ENCODE measurements at places on chromosomes 7 and 10. TPM values are rescaled to one million over a fixed set of nuclear protein-coding genes. Genes with fewer than 3 reads are reported as not detected.

ARMS2 gene
- not detected for total RNA-seq

KLF14 gene
- not detected for total RNA-seq

PIK3AP1 gene
- under 0.01 TPM for total RNA-seq

GHRHR gene
- not detected for total RNA-seq

PDE1C gene
- total RNA-seq = 0.22 TPM

C10orf71 gene
- not detected for total RNA-seq

HKDC1 gene
- total RNA-seq = under 0.01 TPM

TMEM72 gene
- not detected for total RNA-seq

MORN4 gene
- total RNA-seq = 1.6 TPM

VWDE gene
- not detected for total RNA-seq

ZNF92 gene
- 7.2 TPM for total RNA-seq

ITPRID1 gene
- under 0.01 TPM for total RNA-seq

CXCL12 gene
- 0.79 TPM for total RNA-seq

ABCC2 gene
- total RNA-seq = 3.9 TPM

SKIDA1 gene
- 7.5 TPM for total RNA-seq

PRRT4 gene
- total RNA-seq = 0.98 TPM

MUC3A gene
- under 0.01 TPM for total RNA-seq

FEZF1 gene
- total RNA-seq = not detected

SEPTIN7 gene
- total RNA-seq = 246 TPM

TECTB gene
- not detected for total RNA-seq

NOC3L gene
- total RNA-seq = 11.1 TPM

PNLIPRP3 gene
- not detected for total RNA-seq

TDRD1 gene
- total RNA-seq = 0.39 TPM

IRF5 gene
- 0.22 TPM for total RNA-seq

NEUROD6 gene
- not detected for total RNA-seq

IKZF5 gene
- 4.3 TPM for total RNA-seq

C10orf143 gene
- 1.4 TPM for total RNA-seq

OR2A42 gene
- total RNA-seq = not detected
